ENCODE measurements at places on chromosomes 7 and 10.

- DNase-seq: no peak
Measured at GRCh38 chr7:93592588-93593266, 18.2 kb upstream of the CALCR start.

DNA sequence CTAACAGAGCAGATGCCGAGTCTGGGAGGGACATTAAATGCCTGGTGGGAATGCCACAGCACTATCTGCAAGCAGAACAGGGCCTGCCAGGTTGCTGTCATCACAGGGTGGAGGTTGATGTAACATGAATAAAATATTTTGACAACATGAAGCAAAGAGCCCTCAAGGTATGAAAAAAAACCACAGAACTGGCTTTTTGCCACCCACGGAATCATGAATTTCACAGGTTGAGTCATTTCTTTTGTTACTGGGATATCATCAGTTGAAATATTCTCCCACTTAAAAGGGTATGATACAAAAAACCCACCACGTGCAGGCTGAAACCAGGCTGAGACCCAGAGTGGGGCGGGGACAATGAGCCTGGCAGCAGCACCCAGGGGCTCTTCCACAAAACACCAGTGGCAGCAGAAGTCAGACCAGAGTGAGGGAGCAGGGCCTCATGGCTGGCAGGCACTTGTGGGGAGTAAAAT, 220.1 kb downstream of the TNS3 start:
- no peak for DNase-seq

DNA sequence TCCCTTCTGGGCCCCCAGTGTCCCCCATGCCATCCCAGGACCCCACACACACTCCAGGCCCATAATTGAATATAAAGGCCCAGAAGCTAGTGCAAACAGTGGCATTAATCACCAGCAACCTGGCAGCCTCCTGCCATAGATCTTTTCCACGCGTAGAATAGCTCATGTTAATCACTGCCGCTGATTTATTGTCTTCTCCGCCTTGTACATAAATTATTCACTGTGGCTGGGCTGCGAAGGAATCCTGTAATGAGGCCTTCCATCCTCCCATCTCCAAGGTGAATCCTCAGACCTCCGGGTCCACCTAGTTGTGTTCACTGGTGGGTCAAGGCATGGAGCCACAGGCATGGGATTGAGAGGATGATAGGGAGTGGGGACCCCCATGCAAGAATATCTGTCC, 33.2 kb downstream of the KAZALD1 start:
- no peak for DNase-seq

GRCh38 chr7:33494474-33494873, 365.1 kb downstream of the BBS9 start:
- DNase-seq: no peak

GRCh38 chr7:76292213-76292573, 10.3 kb upstream of the HSPB1 start:
- DNase-seq: no peak

GRCh38 chr7:6074612-6075380, 43.6 kb downstream of the ANKRD61 start:
- no peak for DNase-seq
